ENCODE measurements at places on chromosomes 7 and 10. TPM values are rescaled to one million over a fixed set of nuclear protein-coding genes. Genes with fewer than 3 reads are reported as not detected.

EPO gene
- polyA plus RNA-seq, result not detected

NPY4R2 gene
- not detected for polyA plus RNA-seq

DNA sequence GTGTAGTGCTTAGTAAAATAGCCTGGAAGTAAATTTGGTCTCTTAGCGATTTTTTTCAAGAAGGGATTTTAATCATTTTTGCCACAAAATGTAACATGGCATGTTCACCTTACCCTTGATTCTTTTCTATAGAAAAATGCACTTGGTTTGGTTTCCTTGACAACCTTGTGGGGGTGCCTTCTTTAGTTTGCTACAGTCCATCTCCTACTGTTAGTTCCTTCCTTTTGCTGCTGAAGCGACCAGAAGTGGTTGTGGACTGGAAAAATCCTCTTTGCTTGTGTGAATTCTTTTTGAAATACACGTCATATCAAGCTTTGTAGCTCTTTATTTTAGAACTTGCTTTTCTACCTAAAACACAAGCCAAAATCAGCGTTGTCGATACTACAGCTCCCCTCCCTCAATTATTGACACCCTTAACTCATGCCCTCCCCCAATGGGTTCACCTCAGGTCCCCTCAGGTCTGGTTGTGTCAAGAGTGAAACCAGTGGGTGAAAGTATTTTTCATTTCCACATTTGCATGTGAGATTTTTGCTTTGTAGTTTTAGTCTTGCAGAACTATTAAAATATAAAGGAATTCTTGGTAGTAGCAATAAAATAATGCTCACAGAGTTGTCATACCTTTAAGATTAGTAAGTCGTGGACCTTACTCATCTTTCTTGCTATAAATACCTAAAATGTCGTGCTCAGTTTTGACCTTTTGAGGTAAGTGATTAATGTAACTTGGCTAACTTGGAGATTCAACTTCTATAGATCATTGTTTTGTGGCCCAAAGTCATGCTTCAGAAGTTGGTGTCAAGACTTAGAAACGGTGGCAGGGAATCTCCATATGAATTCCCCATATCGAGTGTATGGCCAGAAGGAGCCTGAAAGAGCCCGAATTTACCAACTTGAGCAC lies 1.5 kb downstream of the ACTR3B start:
- no peak for DNase-seq

DNA sequence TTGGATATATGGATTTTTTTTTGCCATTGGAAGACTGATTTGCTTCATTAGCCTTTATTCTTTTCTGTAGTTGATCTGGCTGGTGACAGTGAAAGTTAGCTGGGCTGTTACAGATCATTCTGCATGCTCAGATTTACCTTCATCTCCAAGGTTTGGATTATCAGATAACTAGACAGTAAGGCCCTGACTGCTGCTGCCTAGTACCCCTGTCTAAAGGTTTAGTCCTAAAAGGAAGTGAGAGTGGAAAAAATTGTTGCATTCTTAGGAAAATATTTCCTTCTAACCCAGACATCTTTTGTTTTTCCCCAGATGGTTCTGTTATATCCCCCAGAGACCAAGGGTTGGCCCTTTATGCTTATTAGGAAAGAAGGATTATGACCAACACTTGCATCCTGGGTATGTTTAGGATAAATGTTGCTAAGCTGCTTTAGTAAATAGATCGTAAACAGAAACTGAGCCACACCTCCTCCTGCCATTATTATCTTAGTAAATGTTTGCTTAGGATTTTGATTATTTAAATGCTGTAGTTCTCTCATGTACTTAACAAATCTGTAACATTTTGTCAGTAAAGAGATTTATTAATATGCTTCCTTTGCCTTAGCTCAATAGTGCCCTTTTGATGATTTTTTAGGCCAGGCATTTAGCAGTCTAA lies 44.4 kb downstream of the MCU start:
- peak; percentile 96 for DNase-seq

DNA sequence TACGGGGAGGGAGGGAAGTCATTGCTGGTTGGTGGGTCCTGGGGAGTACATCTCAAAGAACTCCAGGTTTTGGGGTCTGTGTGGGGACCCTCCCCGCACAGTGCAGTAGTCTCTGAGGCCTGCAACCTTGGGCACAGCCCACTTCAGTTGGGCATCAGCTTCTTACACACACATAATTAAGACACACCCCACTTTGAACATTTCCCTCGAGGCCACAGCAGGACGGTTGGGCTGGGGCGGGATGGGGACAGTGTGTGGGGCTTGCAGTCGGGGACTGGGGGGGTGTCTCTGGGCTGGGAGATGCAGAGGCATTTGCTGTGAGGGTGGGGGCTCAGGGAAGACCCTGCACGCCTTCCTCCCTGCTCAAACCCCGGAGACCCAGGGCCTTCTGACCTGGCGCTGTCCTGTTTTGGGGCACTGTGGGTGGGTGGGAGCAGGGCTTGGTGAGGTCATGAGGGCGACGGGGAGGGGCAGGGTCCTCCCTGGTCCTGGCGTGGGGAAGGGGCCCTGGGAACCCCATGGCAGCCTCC lies 1.3 kb downstream of the LFNG start:
- no peak for DNase-seq

DNA sequence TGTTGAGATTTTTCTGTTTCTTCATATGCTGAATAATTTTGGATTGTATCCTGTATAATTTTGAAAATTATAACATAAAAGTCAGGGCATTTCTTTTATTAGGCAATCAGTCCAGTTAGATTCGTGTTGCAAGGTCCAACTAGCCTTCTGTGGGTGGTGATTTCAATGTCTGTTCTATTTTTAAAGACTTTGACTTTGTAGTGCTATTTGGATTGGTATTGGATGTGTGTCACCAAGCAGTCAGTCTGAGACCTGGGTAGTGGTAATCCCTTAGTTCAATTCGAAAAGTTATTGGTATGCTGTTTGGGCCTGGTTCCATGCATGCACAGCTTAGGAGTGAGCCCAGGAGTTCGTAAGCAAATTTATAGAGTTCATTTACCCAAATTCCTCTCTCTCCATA lies 82.2 kb downstream of the EPDR1 start:
- no peak for DNase-seq

Measured in endothelial cell of umbilical vein (primary cell).